Posterior cingulate gyrus (tissue), 11 donors: ENCODE measurements at places on chromosomes 5 and 9.
A peak's percentile ranks its signal among the peaks of the same experiment; 100 is the strongest.

DNA sequence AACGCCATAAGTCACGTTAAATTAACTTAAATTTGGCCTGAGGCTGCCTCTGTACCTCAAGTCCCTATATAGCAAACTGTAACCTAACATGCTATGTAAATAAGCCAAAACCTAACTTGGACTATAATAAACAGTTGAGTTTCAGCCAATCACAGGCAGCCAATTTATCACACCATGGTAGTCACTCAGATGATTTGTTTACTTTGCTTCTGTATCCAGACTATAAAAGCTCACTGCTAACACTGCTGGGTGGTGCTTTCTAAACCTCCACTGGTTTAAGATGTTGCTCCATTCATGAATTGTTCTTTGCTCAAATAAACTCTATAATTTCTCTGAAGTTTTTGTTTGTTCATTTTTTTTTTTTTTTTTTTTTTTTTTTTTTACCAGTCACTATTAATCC, 62.8 kb downstream of the TRPM3 start:
- no peak for DNase-seq

DNA sequence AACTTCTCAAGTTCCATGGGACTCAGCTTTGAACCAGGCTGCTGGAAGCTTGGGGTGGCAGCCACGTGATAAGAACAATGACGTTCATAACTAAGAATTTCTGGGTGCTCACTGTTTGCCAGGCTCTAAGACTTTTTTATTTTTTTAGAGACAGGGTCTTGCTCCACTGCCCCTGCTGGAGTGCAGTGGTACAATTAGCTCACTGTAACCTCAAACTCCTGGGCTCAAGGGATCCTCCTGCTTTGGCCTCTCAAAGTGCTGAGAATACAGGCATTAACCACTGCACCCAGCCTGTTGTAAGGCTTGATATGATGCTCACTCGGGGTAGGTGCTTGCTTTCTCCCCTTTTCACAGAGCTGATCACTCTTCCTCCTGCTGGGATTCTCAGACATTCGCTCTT, 38.7 kb downstream of the PTPN3 start:
- DNase-seq, result no peak

- no peak for DNase-seq
Observed at GRCh38 chr5:17989036-17989435, 354.8 kb downstream of the TAF11L14 start.

DNA sequence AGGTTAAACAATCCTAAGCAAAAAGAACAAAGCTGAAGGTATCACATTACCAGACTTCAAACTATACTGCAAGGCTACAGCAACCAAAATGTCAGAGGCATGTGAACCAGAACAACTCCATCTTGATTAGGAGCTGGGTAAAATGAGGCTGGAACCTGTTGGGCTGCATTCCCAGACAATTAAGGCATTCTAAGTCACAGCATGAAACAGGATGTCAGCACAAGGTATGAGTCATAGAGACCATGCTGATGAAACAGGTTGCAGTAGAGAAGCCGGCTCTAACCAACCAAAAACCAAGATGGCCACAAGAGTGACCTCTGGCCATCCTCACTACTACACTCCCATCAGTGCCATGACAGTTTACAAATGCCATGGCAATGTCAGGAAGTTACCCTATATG, 252.0 kb downstream of the RASEF start:
- DNase-seq, result no peak

DNA sequence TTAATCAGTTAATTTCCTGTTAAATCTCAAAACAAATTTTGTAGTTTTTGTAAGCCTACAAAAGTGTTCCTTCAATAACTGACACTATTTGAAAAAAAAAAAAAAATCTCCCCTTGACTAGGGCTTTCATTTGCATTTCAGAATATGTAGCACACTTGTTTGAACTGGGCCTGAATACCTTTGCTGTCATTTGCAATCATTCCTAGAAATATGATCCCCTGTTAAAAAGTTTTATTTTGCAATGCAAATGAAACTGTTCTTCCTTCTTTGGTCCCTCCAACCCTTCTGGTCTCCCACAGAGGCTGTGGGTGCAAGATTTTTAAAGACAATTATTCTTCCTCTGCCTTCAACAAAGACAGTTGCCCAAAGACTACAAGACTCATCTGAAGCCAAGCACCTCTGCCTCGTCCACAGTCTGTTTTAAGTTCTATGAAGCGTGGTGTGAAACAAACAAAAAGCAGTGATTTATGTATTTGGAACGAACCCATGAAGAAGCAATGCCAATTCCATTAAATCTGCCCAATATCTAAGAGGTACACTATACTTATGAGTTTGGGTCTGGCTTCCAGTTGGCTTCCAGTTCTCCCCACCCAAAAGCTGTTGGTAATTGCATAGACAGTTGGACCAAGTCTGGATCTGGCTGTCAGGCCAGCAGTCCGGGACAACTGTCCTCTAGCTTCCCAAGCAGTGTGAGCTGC, 66.1 kb downstream of the CFAP90 start:
- no peak for DNase-seq

GRCh38 chr5:150789943-150790611, 11.5 kb downstream of the SMIM3 start:
- no peak for DNase-seq

DNA sequence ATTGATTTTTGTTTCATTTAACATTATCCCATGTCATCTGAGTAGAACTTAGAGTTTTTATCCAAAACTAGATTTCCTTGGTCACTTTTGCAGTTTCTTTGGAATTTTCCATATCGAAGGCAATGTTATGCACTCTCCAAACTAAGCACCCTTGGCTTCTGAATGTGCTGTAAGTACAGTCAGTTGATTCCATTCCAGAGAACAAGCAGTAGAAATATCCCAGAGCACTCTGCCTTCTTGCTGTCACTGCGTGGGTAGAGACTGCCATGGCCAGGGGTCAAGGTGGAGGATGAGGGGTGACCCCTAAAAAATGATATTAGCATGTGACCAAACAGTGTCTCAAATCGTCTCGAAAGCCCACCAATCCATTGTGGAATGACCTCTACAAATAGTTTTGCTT, 36.2 kb downstream of the PIP5K1B start:
- DNase-seq, result no peak

DNA sequence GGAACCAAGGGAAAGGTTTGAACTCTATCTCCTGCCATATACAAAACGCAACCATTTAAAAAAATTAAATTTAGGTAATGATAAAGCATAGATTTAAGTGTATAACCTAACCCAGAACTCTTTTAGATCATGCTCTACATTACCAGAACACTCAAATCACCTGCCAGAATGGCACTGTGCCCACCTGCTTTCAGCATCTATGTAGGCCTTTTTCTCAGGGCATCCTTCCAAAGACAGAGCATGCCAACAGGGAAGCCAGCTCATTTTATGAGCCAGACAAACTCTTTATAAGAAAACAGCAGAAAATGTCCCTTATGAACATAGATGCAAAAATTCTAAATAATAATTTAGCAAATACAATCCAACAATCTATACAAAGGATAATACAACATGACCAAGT, 47.9 kb upstream of the SMAD5 start:
- DNase-seq, result no peak

DNA sequence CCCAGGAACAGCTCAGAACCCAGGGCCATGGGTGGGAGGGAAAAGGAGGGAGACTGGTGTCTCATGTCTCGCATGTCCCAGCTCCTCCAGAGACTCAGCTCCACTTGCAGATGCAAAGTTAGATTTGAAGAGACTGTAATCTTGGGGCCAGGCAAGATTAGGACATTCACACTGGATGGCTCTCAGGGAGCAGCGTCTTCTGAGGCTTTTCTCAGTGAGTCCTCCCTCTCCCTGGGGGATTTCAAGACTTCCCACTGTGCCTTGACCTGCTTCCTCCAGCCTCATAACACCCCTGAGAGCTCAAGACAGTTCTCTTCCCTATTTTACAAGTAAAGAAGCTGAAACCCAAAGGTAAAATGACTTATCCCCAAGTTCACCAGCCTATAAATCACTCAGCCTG, 10.5 kb upstream of the TCOF1 start:
- DNase-seq, result no peak

DNA sequence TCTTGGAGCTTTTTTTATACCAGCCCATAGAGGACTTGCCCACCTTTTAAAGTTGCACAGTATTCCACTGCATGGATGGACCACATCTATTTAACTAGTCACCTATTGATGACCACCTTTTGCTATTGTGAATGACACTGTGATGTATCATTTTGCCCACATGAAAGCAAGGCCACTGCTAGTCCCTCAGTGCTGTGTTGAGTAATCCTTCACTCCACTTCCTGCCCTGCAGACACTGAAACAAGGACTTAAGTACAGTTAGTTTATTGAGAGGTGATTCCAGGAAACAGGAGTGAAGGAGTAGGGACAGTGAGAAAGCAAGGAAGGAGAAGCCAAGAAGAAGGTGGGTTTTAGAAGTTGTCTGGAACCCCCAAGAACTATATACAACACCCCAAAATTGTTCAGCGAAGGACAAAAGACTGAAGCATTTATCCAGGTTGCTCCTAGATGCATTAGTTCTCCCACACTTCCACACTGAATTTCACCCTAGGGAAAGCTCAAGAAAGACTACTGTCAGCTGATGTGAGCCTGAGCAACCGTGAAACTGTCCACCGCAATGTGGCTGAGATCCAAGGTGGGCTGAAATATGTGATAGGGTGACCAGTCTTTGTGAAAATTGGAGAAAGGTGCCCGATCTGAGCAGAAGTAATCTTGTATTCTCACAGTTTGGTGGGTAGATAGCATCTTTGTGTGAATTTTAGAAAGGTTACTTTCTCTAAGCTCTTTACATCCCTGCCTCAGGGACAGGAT, 45.2 kb upstream of the ANKRD31 start:
- no peak for DNase-seq

- DNase-seq, result no peak
Observed at GRCh38 chr5:97600486-97600885, 417.4 kb upstream of the RIOK2 start.

GRCh38 chr5:148979083-148979723, 83.7 kb downstream of the SH3TC2 start:
- no peak for DNase-seq

- DNase-seq, result no peak
Observed at GRCh38 chr5:149408252-149409099, 29.4 kb upstream of the IL17B start.

GRCh38 chr9:113352411-113352810, 3.1 kb downstream of the BSPRY start:
- no peak for DNase-seq

GRCh38 chr9:133087429-133088145, 25.8 kb downstream of the CEL start:
- peak; percentile 59 for DNase-seq

DNA sequence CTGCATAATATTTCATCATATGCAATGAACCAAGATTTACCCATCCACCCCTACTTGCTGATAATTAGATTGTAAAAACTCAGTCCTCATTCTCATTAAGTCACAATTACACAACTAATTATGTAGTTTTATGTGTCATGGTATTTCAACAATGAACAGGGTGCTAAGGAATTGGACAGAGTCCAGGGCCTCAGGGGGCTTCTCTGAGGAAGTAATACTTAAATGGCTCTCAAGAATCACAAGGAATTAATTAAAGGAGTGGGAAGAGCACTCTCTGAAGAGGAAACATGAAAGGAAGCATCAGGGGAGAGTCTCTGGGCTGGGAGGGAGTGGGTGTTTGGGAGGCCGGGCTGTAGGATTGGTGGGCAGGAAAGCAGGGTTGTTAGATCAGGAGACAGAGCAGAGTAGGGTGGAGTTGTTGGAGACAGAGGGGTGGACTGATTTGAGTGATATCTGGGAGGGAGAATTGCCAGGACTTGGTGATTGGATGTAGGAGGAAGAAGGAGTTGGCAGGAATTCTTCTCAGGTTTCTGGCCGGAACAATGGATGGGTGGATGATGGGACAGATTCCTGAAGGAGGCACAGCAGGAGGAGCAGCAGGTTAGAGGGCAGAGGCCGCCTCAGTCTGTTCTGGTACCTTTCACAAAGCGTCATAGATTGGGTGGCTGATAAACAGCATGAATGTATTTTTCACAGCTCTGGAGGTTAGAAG, 23.0 kb upstream of the NSG2 start:
- no peak for DNase-seq

DNA sequence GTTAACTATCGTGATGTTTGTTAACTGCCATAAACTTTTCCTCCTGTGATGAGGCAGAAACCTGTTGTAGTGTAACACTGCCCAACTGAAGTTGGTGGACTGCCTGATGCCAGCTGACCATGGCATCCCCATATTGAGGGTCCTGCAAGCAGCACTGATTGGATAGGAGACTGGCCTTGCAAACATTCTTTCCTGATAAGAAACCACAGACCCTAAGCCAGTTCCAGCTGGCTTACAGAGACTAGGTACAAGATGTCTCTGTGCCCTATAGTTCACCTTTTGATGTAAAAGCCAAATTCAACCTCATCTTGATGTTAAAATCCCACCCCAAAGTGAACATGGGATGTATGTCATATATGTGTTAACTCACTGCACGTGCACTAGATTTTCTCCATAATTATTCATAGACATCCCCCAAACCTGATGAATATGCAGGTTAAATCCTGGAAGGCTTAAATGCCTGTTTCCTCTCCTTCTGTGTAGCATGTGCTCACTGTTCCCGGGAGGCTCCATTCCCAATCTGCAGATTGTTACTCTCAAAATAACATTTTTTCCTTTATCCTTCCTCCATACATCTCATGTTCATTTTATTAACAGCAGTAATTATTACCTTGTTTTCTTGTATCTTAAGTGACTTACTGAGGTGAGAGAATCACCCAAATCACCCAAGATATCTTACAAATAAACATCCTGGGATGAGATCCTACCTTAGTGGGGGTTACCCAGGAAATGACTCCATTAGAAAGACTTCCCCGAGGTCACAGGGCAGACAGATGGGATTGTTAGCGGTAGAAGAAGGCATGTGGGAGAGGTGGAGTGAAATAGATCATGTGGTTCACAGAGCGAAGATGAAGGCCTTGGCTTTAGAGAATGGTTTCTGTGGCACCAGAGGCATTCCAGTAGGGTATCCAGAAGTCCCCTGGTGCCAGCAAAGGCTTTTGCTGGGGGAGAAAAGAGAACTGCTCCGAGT, 566.7 kb downstream of the CCDC171 start:
- DNase-seq, result no peak

DNA sequence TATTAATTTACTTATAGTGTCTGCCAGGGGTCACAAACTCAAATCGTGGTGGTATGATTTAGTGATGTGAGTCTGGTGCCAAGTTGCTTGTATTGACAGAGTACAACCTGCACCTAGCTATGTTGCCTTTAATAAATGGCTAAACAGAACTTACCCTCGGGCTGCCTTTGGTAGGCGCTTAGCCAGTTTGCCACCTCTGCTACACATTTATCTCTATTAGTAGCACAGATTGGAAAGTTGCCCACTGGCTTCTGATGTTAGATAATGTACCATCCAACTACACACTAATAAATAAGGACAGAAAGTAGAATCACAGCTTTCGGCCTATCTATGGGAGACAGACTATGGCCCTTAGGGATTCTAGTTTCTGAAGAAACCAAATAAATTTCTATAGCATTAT, 368.4 kb downstream of the MAN2A1 start:
- no peak for DNase-seq

DNA sequence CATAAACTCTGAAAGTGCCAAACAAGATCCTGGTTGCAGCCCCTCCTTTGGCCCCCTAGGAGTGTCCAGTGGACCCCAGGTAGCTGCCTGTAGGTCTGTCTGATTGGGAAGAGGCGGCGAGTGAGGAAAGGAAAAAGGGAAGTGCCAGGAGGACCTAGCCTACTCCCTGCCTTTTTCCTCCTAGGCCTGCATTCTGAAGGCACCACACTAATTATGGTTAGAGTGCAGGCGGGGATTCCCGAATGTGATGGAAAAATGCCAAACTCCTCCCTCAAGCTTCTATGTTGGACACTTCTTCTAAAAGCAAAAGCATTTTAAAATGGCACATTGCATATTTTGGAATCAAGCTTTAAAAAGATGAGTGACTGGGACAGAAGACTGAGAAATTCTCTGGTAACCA, 83.2 kb upstream of the SMIM15 start:
- no peak for DNase-seq

GRCh38 chr9:124770359-124771020, 621 bp downstream of the NR6A1 start:
- peak; percentile 50 for DNase-seq
